ENCODE measurements at places on chromosomes 5 and 9.

GRCh38 chr5:153543959-153544470 is 53.5 kb downstream of the GRIA1 start:
- DNase-seq = no peak

GRCh38 chr9:128899566-128900322 is 17.8 kb downstream of the LRRC8A start:
- peak; percentile 35 for DNase-seq

- no peak for DNase-seq
Observed at GRCh38 chr5:83099445-83099844, 22.1 kb downstream of the XRCC4 start.

- peak; percentile 51 for DNase-seq
Observed at GRCh38 chr5:54673523-54674225, 156.1 kb downstream of the SNX18 start.

- DNase-seq = no peak
Observed at GRCh38 chr9:6711403-6711802, 46.4 kb upstream of the KDM4C start.

DNA sequence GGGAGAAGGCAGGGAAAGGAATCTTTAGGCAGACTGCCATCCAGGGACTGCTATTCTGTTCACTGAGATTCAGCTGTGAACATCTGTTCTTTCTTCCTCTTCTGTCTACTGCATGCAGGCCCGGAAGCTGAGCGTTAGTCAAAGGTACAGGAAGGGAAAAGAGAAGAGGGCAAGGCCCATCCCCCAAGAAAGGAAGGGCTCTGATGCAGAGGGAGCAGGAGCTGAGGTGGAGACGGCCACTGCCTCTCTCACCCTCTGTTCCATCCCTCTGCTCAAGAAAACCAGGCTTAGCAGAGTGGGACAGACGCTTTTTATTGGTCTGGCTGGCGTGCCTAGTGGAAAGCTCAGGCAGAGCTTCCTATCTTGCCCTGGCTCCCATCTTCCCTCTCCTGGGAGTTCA is 57.6 kb downstream of the PFDN1 start:
- DNase-seq = no peak

GRCh38 chr9:78462611-78463010 is 165.7 kb downstream of the PSAT1 start:
- DNase-seq = no peak

- no peak for DNase-seq
Observed at GRCh38 chr5:63008195-63008594, 429.6 kb downstream of the LRRC70 start.

DNA sequence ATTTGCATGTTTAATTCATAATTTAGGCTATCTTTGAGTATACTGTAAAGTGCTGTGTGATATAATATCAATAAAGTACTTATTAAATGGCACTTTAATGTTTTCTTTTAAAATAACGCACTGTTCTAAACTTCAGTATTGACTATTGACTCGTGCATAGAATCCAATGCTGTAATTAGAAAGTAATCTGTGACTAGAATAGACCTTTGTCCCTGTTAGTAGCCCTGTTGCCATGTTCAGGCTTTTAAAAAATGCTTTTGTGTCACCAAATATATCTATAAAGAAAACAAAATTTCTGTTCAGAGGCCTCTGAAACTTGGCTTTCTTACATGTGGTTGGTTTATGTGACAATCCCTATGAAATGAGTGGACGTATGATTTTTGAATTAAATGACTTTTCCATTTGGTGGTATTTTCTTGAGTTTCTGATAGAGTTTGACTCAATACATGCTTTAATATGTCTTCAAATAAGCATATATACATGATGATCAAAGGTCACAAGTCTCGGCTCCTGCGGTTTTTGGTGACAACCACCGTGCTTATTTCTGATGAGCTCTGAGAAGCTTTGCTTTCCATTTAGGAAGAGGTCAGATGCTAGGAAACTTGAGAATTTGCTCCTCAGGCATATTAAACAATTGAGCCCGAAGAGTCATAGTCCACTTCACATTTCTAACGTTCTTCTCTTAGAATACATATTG is 174.7 kb downstream of the NR3C1 start:
- peak; percentile 28 for DNase-seq

DNA sequence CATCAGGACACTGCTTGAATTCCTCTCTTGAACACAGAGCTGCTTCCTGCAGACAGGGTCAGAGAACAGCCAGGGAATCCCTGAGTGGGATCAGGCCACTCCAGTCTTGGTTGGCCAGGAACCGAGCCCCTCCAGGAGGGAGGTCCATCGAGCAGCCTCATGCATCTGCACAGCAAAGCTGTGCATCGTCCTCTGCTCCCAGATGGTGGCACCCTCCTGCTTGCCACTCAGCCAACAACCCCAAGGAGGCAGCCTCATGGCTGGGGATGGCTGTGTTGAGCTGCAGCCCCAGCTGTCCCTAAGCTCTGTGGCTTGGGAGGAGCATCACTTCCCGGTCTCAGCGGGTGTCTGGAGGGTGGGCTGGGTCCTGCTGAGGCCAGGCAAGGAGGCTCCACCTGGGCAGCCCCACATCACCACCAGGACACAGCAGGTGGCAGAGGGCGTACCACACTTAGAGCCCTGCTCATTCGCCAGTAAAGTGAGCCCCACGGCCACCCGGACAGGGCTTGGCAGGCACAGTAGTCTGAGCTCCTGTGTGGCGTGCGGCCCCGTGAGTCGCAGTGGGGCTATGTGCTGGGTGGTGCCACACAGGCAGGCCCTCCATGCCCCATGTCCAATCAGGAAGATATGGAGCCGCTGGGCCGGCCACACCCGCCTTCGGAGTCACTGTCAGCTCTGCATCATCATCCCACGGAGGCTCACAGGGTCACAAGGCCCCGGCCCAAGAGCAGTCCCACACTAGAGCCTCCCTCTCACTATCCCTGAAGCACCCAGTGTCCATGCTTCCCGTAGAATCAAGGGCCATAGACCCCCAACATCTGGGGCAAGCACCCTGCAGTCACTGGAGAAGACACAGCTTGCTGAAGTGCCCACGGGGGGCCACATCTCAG is 11.9 kb downstream of the LPCAT1 start:
- DNase-seq = no peak

GRCh38 chr9:85744480-85744879 is 2.7 kb upstream of the AGTPBP1 start:
- DNase-seq = no peak

DNA sequence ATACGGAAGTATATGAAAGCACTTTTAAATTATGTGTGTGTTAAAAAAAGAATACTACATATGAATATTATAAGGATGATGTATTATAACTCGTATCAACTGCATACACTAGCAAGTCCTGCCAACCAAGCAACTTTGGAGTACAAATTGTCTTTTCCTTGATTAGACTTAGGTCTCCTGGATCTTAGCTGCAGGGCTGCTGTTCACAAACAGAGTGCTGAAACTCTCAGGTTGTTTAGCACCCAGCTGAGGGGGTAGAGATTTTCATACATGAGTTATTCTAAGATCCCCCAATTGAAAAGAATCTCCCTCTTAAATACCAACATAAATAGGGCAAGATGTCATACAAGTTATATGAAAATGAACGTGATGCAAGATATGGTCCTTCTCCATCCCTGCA is 149.8 kb upstream of the TNC start:
- DNase-seq = no peak

DNA sequence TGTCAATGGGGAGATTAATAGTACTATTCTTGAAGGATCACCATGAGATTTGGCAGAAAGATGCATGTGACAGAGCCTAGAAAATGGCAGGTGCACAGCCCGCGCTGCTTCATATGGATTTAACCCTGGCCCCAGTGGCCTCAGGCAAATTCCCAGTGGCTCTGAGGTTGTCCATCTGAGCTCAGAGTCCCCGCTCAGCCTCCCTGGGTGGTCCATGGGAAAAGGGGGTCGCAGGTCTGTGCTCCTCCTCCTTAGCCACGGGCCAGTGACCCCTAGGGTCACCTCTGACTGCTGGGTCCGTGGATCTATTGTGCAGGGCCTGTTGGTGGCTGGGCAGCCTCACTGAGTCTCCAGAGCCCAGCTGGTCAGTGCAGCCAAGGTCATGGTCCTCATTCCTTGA is 93.3 kb upstream of the BOD1 start:
- no peak for DNase-seq

DNA sequence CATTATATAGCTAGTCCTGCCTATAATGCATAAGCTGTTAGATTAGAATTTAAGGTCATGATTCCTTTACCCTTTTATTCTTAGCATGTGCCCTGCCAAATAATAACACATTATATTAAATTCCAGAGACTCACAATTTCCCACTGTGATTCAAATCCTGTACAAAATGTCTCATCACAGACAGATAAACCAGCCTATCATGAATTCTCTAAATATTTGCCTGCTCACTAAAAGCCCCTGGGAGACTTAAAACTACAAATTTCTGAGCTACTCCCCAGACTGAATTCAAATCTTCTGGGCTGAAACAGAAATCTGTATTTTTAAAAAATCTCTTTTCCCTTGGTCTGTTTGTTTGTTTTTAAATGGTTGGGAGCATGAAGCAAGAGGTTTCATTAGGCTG is 32.7 kb downstream of the GAPT start:
- DNase-seq = no peak

GRCh38 chr5:79122973-79123372 is 11.4 kb downstream of the BHMT start:
- no peak for DNase-seq

GRCh38 chr9:121156263-121156731 is 45.4 kb downstream of the RAB14 start:
- peak; percentile 54 for DNase-seq

GRCh38 chr9:106726070-106726815 is 136.7 kb upstream of the ZNF462 start:
- no peak for DNase-seq

DNA sequence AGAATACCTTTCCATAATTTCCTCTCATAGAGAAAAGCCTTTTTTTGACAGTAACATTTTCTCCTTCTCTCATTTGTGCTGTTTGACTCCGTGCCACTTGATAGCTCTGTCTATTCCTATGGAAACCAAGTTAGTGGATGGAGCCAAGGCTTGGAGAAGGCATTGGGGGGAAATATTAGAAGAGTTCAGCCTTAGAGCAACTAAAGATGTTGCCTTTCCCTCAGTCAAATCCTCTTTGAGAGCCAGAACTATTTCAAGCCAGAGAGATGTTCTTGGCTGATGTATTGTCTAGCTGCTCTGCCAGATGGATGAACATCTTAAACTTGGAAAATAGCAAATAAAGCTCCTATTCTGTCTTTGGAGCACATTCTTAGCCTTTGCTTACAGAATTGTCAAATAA is 112.4 kb downstream of the INVS start:
- DNase-seq = no peak

DNA sequence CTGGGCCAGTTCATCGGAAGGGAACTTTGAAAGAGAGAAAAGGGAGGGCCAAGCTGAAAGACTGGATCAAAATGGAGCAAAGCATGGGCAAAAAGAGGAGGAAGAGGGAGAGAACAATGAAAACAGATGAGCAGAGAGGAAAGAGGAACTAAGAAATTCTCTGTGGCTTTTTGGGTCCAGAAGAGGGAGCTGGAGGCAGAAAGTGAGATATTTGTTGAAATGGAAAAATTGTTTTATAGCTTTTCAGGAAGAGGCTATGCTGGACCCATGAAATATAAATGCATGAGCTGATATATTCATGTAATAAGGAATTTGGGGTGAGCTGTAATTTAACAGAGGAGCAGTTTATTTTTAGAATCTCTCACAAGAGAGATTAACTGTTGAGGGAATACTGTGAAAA is 457.3 kb downstream of the DMAC1 start:
- no peak for DNase-seq

DNA sequence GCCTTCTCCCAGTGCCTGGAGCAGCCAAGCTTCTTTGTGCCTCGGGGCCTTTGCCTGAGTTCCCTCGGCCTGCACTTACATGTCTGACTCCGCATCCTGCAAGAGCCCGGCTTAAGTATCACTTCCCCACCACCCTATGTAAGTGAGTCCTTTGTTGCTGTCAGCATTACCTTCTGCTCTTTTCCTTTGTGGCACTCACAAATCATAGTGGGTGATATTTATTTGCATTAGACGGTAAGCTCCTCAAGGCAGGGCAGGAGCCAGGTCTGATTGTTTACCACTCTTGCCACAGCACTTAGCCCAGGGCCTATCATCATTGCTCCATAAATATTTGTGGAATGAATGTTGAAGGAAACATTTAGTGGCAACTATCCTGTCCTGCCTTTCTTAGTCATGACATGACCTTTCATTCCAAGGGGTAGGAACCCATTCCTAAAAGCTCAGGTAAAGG is 4.8 kb downstream of the GM2A start:
- DNase-seq = no peak

DNA sequence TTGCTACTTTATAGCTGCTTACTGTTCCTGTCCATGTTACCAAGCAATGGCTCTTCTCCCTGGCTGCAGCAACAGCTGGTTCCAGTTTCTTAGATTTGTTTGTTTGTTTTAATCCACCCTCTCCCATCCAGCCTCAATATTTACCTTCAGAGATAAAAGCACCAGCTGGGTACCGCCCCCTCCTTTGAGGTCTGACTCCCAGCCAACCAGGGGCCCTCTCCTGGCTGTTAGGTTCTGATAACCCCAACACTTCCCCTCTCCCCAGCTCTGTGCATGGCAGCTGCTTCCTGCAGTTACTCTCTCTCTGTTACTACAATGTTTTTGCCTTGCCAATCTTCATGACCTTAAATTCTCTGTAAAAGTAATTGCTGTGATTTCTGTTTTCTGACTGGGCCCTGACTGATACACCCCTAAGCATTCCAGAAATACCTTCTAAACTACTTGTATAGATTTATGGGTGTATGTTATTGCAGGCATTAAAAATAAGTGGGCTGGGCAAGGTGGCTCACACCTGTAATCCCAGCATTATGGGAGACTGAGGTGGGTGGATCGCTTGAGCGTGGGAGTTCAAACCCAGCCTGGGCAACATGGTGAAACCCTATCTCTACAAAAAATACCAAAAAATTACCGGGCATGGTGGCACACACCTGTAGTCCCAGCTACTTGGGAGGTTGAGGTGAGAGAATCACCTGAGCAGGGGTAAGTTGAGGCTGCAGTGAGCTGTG is 2.6 kb upstream of the GCNT1 start:
- DNase-seq = peak; percentile 46

- no peak for DNase-seq
Observed at GRCh38 chr5:10719965-10720364, 41.1 kb downstream of the DAP start.

DNA sequence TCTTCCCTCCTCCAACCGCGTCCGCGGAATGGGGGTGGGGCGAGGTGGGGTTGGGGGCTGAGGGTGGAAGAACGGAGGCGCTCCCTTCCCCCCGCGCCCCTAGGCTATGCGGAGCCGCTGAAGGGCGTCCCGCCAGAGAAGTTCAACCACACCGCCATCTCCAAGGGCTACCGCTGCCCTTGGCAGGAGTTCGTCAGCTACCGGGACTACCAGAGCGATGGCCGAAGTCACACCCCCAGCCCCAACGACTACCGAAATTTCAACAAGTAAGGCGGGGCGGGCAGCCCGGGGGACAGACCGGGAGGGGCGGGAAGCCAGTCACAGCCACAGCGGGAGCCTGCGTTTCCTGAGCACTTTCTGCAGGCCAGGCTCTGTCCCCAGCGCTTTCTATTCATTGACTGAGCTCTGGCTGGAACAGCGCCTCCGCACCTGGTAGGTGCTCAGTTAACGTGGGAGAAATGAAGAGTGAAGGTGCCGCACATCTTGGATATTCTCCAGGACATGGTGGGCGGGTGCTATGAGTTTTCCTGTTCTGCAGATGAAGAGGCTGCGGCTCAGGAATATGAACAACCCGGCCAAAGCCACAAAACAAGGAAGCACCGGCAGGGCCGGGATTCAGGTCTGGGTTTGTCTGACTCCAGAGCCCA is 11.3 kb downstream of the MYOZ3 start:
- no peak for DNase-seq

GRCh38 chr5:22557251-22557650 is 295.9 kb downstream of the CDH12 start:
- DNase-seq = no peak
